Endothelial cell of coronary artery (primary cell): ENCODE measurements at places on chromosomes 12 and 14. TPM values are rescaled to one million over a fixed set of nuclear protein-coding genes. Genes with fewer than 3 reads are reported as not detected.

The MYH6 gene
- total RNA-seq, result not detected in 2 replicates

The NINJ2 gene
- 0.28 and 0.90 TPM in 2 replicates for total RNA-seq

The PROX2 gene
- total RNA-seq, result not detected in 2 replicates

The TC2N gene
- total RNA-seq, result under 0.01 TPM in 1 of 2 replicates, not detected in the other

The LRRC10 gene
- not detected in 2 replicates for total RNA-seq

The CCDC85C gene
- 13.3 and 21.9 TPM in 2 replicates for total RNA-seq

The MTA1 gene
- 45.7 and 66.1 TPM in 2 replicates for total RNA-seq

The SARNP gene
- total RNA-seq, result 96.7 and 98.7 TPM in 2 replicates

The HOXC12 gene
- not detected in 2 replicates for total RNA-seq
